A172 (cell line): ENCODE measurements at places on chromosomes 4 and X. TPM values are rescaled to one million over a fixed set of nuclear protein-coding genes. Genes with fewer than 3 reads are reported as not detected.

Gene TRPC5OS
- not detected in 2 replicates for total RNA-seq

Gene SYNPO2
- 0.07 and 0.10 TPM in 2 replicates for total RNA-seq

Gene TMEM31
- not detected in 2 replicates for total RNA-seq

Gene ADH1C
- 0.05 TPM in 1 of 2 replicates, not detected in the other for total RNA-seq
